Activated naive CD8-positive, alpha-beta T cell treated with anti-CD3 and anti-CD28 coated beads, Interleukin-2, amount 10 ng/mL, durations not matched to agents 7 days and 5 days (primary cell): ENCODE measurements at places on chromosomes 2 and 18. TPM values are rescaled to one million over a fixed set of nuclear protein-coding genes. Genes with fewer than 3 reads are reported as not detected.
A peak's percentile ranks its signal among the peaks of the same experiment; 100 is the strongest.

GRCh38 chr18:26127786-26128185 is 5.9 kb upstream of the PSMA8 start:
- no peaks in the 10 kb centered on the region for H3K27me3 ChIP-seq
- no peak for DNase-seq
- no peaks in the 10 kb centered on the region for H3K36me3 ChIP-seq
- no peak overlapping the region for H3K27ac ChIP-seq
- H3K4me1 ChIP-seq, result peaks cover 3% of the 10 kb centered on the region
- H3K4me3 ChIP-seq, result no peak overlapping the region

The FAM168B gene
- 67.9 TPM for total RNA-seq

- no peak for DNase-seq
- H3K36me3 ChIP-seq, result no peaks in the 10 kb centered on the region
- peaks cover 19% of the 10 kb centered on the region for H3K27me3 ChIP-seq
- H3K4me1 ChIP-seq, result no peaks in the 10 kb centered on the region
- H3K4me3 ChIP-seq, result no peak overlapping the region
Observed at GRCh38 chr2:134739236-134739878, 20.6 kb upstream of the TMEM163 start.

DNA sequence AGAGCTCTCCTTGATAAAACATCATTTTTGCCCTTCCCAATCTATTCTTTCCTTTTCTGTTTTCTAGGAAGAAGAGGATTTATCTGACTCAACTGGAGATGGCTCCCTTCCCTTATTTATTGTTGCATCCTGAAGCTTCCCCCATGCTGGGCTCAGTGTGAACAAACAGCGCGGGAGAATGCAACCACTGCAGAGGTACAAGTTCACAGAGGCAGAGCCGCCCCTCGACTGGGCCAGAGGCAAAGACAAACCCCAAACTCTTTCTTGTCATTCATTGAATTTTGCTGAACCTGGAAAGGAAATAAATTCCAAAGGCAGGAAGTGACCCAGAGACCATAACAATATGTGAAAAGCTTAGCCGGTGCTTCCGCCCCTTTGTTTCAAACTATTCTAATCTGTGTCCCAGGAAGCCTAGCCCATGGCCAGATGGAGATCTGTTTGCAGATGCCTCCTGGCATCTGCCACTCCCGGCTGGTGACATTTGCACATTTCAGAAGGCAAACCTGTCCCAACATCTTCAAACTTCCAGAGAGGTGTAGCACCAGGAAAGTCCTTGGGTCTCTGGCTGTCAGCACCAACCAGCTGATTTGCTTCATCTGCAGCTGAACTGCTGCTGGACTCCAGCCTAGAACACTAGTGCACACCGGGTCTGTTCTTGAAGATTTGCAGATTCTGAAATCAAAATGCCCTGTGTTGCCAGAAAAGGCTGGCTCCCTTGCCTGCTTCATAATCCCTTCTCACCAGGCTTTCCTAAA is 79.4 kb upstream of the MAP4K3 start:
- no peak overlapping the region for H3K27ac ChIP-seq
- H3K27me3 ChIP-seq, result no peaks in the 10 kb centered on the region
- no peak overlapping the region for H3K4me3 ChIP-seq
- DNase-seq, result no peak

GRCh38 chr2:238742066-238742465 is 105.8 kb upstream of the TWIST2 start:
- no peak overlapping the region for H3K27ac ChIP-seq
- no peaks in the 10 kb centered on the region for H3K36me3 ChIP-seq
- no peak for DNase-seq
- H3K4me1 ChIP-seq, result no peaks in the 10 kb centered on the region

The ANKRD36C gene
- 87.0 TPM for total RNA-seq

- H3K36me3 ChIP-seq, result peaks cover 8% of the 10 kb centered on the region
- H3K27ac ChIP-seq, result peak overlapping the region; percentile 96
- peaks cover 54% of the 10 kb centered on the region for H3K4me1 ChIP-seq
- no peak for DNase-seq
- H3K27me3 ChIP-seq, result no peaks in the 10 kb centered on the region
- peak overlapping the region; percentile 68 for H3K4me3 ChIP-seq
Observed at GRCh38 chr18:9094307-9095226, 7.9 kb upstream of the NDUFV2 start.

DNA sequence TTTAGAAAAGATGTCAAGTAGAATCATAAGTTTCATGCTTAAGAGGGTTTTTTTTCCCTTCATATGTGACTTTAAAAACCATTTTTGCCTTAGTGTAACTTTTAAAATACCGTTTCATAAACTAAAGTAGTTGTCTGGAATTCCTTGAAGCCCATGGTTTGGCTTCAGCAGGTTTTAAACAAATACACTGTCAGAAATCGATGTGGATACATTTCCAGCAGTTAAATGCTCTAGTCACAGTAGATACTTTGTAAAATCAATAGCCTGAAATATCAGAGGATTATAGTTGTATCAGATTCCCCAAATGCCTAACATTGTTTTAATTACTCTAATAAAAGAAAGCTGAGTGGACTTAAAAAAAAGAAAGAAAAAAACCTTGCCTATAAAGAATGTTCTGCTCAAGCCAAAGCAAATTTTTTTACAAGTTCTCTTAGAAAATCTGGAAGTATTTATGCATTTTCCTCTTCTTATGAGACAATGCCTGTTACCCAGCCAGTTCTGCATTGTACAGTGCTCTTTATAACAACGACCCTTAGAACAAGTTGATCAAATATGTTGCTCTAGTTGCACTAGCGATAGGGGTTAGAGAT is 260.5 kb downstream of the LTBP1 start:
- H3K27ac ChIP-seq, result no peak overlapping the region
- no peak for DNase-seq

DNA sequence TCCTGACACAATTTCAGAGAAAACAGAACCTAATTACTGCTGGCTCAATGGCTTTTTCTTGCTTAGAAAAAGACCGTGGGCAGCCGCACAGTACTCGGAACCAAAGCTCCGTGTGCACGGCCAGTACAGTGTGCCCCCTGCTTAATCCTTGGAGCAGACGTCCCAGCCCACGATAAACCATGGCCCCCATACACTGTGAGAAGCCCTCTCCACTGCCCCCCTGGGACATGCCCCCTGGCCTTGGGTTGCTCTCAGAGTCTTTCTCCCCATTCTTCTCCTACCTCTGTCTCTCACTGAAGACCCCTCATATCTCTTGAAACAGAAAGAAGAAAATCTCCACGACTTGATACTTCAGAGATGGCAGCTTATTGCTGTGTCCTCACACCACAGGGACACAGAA is 44.0 kb downstream of the CYP26B1 start:
- peaks cover 17% of the 10 kb centered on the region for H3K27me3 ChIP-seq
- no peaks in the 10 kb centered on the region for H3K36me3 ChIP-seq
- H3K4me1 ChIP-seq, result no peaks in the 10 kb centered on the region

The IFIH1 gene
- 50.4 TPM for total RNA-seq

DNA sequence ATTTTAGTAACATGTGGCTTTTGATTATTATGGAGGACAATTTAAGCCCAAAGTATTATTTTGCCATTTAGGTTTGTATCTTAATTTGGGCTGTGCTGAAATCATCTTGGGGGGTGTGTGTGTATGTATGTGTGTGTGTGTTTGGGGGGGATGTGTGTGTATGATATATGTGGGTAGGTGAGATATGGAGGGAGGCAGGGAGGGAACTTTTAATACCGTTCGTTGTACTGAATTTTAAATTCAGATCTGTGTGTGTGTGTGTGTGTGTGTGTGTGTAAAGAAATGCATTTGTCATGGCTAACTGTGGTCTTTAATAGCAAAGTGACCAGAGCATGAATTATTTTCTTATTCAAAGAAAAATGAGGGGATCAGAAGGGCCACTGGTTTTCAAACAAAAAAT is 113.7 kb downstream of the LTBP1 start:
- H3K4me1 ChIP-seq, result no peaks in the 10 kb centered on the region
- peaks cover 8% of the 10 kb centered on the region for H3K27me3 ChIP-seq
- H3K4me3 ChIP-seq, result no peak overlapping the region
- no peak for DNase-seq

DNA sequence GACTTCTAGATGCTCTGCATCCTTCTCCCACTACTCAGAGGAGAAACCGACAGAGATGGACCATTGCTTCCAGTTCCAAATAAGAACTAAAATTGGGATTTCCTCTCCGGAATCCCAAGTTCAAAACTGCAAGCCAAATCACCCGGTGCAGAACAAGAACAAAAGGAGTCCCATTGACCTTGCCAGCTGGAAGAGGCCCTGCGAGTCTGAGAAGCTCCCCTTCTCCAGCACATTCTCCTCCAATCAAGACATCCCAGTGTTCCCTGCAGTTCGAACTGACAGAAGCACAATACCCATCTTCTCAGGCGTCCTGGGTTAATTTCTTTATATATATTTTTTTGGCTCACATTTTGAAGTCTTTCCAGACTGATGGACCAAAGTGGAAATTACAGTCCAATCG is 195.3 kb upstream of the MEIS1 start:
- H3K27ac ChIP-seq, result no peak overlapping the region
- no peaks in the 10 kb centered on the region for H3K4me1 ChIP-seq
- H3K27me3 ChIP-seq, result no peaks in the 10 kb centered on the region
- no peaks in the 10 kb centered on the region for H3K36me3 ChIP-seq
- no peak for DNase-seq

DNA sequence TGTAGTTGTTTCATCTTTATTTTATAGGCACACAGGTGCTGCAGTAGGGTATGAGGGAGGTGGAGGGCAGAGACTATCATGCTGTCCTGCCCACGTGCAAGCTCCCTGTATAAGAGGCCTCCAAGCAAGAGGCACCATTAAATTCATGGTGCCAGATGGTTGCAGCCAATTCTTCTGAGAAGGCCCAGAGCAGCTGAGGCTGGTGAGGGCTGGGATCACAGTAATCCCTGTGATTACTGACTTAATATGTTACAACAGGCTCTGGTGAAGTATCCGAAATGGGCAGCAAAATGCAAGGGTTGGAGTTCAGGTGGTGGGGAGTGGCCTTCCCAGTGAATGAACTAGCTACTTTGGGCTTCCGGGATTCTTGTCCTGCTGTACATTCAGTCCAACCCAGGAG is 191.9 kb upstream of the SMAD2 start:
- H3K4me1 ChIP-seq, result no peaks in the 10 kb centered on the region
- peaks cover 4% of the 10 kb centered on the region for H3K27me3 ChIP-seq
- H3K36me3 ChIP-seq, result no peaks in the 10 kb centered on the region
- no peak overlapping the region for H3K27ac ChIP-seq

GRCh38 chr2:105872142-105872728 is 127.5 kb downstream of the NCK2 start:
- DNase-seq, result no peak
- peak overlapping the region; percentile 65 for H3K27ac ChIP-seq
- peaks cover 48% of the 10 kb centered on the region for H3K4me1 ChIP-seq
- H3K4me3 ChIP-seq, result peak overlapping the region; percentile 20
- H3K36me3 ChIP-seq, result peaks cover 31% of the 10 kb centered on the region

The RUFY4 gene
- total RNA-seq, result 4.9 TPM

The SRD5A2 gene
- not detected for total RNA-seq

DNA sequence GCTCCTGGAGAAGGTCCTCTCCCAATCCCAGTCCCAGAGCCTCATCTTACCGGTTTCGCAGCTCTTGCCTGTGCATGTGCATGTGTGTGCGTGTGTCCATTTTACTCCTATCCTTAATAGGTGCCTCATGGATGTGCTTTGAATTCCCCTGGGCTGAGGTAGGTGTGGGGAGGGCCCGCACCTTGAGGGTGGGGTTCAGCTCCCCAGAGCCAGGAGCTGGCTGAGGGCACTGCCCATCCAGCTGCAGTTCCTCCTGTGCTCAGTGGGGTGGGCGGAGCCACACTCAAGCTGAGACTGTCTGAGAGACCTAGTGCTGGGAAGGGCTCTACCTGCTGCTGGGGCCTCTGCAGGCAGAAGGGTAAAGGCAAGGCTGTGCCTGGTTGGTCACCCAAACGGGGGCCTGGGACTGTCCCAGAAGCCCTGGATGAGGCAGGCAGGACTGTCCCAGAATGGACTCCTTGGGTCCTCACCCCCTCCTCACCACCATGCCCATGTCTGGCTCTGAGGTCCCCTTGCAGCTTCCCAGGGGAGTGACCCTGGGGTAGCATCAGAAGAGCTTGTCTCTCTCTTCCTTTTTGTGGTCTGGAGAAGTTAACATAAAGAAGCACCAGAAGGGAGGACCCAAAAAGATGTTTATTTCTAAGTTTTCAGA is 8.9 kb downstream of the GDF7 start:
- no peak overlapping the region for H3K27ac ChIP-seq
- no peaks in the 10 kb centered on the region for H3K4me1 ChIP-seq
- DNase-seq, result no peak

GRCh38 chr2:128290356-128290755 is 28.3 kb downstream of the HS6ST1 start:
- H3K36me3 ChIP-seq, result no peaks in the 10 kb centered on the region
- H3K4me3 ChIP-seq, result no peak overlapping the region
- H3K27me3 ChIP-seq, result no peaks in the 10 kb centered on the region

The HOXD9 gene
- not detected for total RNA-seq

DNA sequence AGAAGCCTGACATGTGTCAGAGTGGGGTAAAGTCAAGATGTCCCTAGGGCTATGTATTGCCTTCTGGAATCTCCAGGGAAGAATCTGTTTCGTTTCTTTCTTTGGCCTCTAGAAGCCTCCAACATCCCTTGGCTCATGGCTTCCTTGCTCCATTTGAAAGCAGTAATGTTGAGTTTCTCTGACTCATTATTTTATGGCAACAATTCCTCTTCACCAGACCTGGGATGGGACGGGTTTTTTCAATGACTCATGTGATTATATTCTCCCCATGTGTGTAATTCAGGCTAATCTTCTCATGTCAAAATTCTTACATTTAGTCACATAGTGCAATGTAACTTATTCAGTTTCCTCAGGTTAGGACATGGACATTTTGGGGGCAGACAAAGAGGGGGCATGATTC is 1038.6 kb downstream of the CBLN2 start:
- no peak overlapping the region for H3K27ac ChIP-seq
- H3K4me3 ChIP-seq, result no peak overlapping the region
- H3K4me1 ChIP-seq, result no peaks in the 10 kb centered on the region
- H3K36me3 ChIP-seq, result no peaks in the 10 kb centered on the region

GRCh38 chr2:39568561-39569006 is 97.1 kb upstream of the TMEM178A start:
- no peak for DNase-seq
- H3K27ac ChIP-seq, result no peak overlapping the region
- no peak overlapping the region for H3K4me3 ChIP-seq
- no peaks in the 10 kb centered on the region for H3K36me3 ChIP-seq

The DYSF gene
- total RNA-seq, result 6.3 TPM

GRCh38 chr2:118878531-118879149 is 31.2 kb upstream of the EN1 start:
- H3K36me3 ChIP-seq, result no peaks in the 10 kb centered on the region
- H3K27me3 ChIP-seq, result peaks cover 14% of the 10 kb centered on the region
- DNase-seq, result no peak
- H3K4me3 ChIP-seq, result no peak overlapping the region
- no peak overlapping the region for H3K27ac ChIP-seq

- peaks cover 28% of the 10 kb centered on the region for H3K36me3 ChIP-seq
- peaks cover 9% of the 10 kb centered on the region for H3K4me1 ChIP-seq
- no peaks in the 10 kb centered on the region for H3K27me3 ChIP-seq
- H3K27ac ChIP-seq, result peak overlapping the region; percentile 74
- H3K4me3 ChIP-seq, result no peak overlapping the region
- DNase-seq, result peak; percentile 58
Observed at GRCh38 chr2:84741182-84741822, 139.6 kb downstream of the TRABD2A start.

The PDCL3 gene
- total RNA-seq, result 22.0 TPM
